Effector memory CD8-positive, alpha-beta T cell (primary cell): ENCODE measurements at places on chromosomes 2 and 18.
A peak's percentile ranks its signal among the peaks of the same experiment; 100 is the strongest.

- no peak for DNase-seq
Observed at GRCh38 chr2:38720613-38721241, 30.4 kb downstream of the SRSF7 start.

DNA sequence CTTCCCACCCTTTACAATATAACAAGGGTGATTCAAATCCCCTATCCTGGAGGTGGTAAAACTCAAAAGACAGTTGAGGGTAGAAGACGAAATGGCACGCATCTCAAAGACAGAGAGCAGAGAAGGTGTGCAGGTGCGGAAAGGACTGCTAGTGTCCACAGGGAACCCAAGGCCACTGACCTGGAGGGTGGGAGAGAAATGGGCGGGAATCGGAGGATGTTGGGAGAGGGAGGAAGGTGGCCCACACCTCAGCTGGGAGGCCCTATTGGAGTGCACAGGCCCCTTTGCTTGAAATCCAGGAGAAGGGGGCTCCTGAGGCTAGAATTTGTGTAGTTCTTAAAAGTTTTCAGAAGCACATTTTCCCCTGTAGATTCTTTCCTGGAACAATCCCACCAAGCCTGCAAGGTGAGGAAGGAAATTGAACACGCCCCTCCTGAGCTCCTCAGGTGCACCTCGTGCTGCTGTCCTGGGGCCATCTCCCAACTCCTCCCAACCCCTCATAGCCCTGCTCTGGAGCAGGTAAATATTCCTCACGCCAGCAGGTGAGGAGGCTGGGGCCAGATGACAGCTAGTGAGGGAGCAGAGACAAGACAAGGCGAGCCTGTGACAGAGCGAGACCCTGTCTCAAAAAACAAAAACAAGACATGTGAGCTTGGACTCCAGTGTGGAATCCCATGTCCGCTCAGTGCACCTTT, 99.3 kb downstream of the MCFD2 start:
- no peak for DNase-seq

- DNase-seq, result peak; percentile 22
Observed at GRCh38 chr2:60867848-60868247, 13.5 kb upstream of the REL start.

DNA sequence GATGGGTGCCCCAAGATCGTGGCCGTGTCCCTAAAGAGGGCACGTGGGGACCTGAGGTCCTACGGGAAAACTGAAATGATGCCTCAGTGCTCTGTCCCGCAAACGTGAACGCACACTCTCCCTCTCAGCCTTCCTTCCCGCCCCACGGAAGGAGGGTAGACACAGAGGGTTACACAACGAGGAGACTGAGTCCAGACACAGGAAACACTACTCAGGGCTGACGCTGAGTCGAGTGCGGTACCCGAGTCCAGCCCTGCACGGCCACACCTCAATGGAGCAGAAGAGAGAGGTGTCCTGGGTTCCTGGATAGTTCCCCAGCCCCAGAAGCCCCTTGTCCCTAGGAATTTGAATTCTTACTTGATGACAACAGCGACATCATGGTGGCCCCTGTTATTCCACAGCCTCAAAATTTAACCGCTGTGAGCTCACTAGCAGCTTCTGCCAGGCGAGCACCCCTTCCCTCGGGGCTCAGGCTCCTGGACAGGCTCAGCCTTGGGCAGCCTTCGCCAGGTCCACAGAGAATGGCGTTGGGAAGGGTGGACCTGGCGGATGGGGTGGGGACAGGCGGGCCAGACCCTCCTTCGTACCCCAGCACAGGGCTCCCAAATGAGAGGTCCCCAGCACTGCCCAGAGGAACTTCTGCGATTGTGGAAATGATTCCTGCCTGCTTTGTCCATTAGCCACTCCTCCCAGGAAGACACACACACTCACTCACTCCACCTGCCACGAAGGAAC, 980 bp upstream of the RNPEPL1 start:
- peak; percentile 29 for DNase-seq

DNA sequence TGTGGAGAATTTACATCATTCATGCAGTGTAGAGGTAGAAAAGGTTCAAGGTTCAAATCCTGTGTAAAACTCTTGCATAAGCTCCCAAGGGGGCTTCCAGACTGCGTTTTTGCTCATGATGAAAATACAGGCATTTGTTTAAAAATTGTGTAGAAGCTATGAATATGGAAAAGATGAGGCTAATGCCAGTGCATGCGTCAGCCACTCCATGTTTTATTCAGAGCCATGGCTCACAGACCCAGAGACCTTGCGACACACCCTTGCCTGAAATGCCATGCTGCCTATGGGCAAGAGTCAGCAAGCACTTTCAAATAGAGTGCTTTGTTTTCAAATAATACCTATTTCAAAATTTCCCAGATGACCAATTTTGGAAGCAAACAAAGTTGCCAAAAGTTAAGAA, 262.3 kb downstream of the TRIB2 start:
- no peak for DNase-seq

- no peak for DNase-seq
Observed at GRCh38 chr18:50038448-50038847, 156.5 kb downstream of the MYO5B start.

- DNase-seq, result no peak
Observed at GRCh38 chr2:31327505-31327904, 87.0 kb downstream of the XDH start.

DNA sequence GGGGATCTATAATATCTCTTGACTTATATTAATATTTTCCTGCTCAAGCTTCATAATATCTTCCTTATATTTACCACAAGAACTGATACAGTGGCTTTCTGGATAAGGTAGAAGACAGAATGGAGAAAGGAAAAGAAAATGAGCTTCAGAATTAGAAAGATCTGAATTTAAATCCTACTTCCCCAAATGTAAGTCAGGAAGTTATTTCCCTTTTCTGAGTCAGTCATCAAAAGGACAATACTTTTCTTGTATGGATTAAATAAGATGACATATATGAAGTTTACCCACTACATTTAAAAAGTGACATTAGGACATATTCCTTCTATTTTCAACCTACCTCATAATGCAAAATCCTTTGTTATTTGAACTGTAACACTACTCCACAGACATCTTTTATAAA, 19.0 kb downstream of the KRCC1 start:
- DNase-seq, result no peak

- DNase-seq, result no peak
Observed at GRCh38 chr18:56509656-56510055, 128.7 kb downstream of the TXNL1 start.

GRCh38 chr2:54329482-54330161, 73.6 kb upstream of the TSPYL6 start:
- DNase-seq, result no peak

GRCh38 chr2:186498834-186499233, 12.8 kb downstream of the ZC3H15 start:
- DNase-seq, result no peak

DNA sequence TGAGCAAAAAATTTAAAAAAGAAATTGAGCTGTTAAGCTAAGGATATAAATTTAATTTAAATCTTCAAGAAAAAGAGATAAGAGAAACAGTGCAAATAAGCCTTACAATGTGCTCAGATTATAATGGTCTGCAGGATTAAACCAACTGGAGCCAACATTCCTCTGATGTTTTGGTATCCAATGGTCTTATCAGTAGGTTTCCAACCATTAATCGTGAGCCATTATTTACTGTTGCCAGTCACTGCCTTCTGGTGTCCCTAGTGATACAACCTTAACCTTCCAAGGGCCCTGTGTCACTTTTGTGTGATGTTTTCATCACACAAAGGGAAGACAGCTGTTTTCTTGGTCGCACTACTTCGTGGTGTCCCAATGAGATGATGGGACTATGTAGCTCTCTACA, 134.5 kb upstream of the CTAGE1 start:
- no peak for DNase-seq

DNA sequence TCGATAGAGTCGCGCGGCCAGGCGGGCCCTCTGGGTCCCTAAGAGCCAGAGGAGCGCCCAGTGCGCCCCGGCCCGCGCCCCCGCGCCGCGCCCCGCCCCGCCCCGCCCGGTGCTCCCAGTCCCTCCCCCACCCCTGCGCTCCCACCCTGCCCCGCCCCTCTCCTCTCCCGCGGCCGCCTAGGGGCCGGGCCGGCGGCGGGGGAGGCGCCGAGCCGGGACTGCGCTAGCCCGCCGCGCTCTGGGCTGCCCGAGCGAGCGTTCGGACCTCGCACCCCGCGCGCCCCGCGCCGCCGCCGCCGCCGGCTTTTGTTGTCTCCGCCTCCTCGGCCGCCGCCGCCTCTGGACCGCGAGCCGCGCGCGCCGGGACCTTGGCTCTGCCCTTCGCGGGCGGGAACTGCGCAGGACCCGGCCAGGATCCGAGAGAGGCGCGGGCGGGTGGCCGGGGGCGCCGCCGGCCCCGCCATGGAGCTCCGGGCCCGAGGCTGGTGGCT, at the start of gene GPC1:
TSS of gene GPC1 (plus strand) at position 207 of the 491 bp plus-strand sequence. CDS start at position 463, 256 bp downstream.
- no peak for DNase-seq

DNA sequence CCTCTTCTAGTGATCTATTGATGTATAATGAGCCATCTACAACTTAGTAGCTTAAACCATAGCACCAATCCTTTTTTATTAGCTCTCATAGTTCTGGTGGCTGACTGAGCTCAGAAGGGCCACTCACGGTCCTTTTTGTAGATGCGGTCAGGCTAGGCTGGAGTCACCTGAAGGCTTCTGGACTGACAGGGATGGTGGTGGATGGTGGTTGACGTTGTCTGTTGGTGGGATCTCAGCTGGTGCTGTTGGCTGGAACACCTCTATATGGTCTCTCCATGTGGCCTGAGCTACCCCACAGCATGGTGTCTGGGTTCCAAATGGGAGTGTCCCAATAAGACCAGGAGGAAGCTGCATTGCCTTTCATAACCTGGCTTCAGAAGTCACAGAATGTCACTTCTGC, 68.0 kb downstream of the BCL2L11 start:
- DNase-seq, result no peak

GRCh38 chr2:230601510-230601909, 111.1 kb upstream of the CAB39 start:
- DNase-seq, result no peak

GRCh38 chr2:212387146-212387545, 151.5 kb downstream of the ERBB4 start:
- no peak for DNase-seq
